Cortex of kidney (tissue), 1 donor: ENCODE measurements at places on chromosomes 2 and 18.

DNA sequence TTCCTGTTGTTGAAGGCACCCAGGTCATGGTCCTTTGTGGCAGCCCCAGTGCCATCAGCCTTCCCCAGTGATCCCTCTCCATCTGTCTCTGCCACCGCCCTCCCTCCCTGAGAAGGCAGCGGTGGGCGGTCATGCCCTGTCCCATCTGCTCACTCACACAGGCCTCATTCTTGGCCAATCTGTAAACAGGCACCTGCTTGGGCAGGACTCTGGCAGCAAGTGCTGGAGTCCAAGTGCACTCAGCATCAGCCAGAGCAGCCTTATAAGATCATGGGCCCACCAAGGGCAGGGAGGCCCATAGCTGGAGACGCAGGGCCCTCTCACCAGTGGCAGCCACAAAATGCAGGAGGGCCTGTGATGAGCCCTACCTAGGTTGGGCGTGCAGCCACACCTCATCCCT lies 140.9 kb downstream of the TWIST2 start:
- no peak for DNase-seq

GRCh38 chr2:46538393-46538792 lies 59.0 kb downstream of the TMEM247 start:
- DNase-seq: no peak

- no peak for DNase-seq
Observed at GRCh38 chr2:27651056-27651455, 12.4 kb downstream of the SUPT7L start.

GRCh38 chr2:98560256-98560771 lies 48.0 kb downstream of the COA5 start:
- no peak for DNase-seq
